ENCODE measurements at places on chromosomes 1 and 21.
A peak's percentile ranks its signal among the peaks of the same experiment; 100 is the strongest.

GRCh38 chr1:212042436-212042835 is 6.9 kb downstream of the DTL start:
- no peak for DNase-seq

- no peak for DNase-seq
Measured at GRCh38 chr1:71745326-71745725, 537.0 kb downstream of the NEGR1 start.

GRCh38 chr1:162663589-162664106 is 31.4 kb downstream of the DDR2 start:
- no peak for DNase-seq

GRCh38 chr1:183023146-183023600 is at the start of gene LAMC1:
TSS of gene LAMC1 (plus strand) at chr1:183023420. CDS start at chr1:183023717, 297 bp downstream.
- DNase-seq = peak; percentile 80

- no peak for DNase-seq
Measured at GRCh38 chr1:8284127-8284526, 33.8 kb upstream of the SLC45A1 start.

GRCh38 chr1:80675454-80675853 is 1125.3 kb upstream of the ADGRL2 start:
- no peak for DNase-seq

DNA sequence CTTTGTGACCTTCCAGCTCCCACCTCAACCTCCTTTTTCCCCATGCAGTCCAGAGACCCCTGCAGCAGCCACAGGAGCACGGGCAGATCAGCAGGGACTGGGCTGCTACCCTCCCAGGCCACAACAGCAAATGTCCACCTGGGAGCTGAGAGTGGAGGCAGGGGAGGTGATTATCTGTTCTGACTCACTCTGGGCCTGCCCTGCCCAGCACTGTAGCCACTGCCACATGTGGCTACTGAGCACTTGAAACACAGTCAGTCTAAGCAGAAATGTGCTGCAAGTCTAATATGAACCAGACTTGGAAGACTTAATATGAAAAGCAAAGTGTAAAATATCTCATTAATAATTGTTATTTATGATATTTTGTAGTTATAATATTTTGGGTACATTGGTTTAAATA is 148.9 kb upstream of the VANGL1 start:
- no peak for DNase-seq

DNA sequence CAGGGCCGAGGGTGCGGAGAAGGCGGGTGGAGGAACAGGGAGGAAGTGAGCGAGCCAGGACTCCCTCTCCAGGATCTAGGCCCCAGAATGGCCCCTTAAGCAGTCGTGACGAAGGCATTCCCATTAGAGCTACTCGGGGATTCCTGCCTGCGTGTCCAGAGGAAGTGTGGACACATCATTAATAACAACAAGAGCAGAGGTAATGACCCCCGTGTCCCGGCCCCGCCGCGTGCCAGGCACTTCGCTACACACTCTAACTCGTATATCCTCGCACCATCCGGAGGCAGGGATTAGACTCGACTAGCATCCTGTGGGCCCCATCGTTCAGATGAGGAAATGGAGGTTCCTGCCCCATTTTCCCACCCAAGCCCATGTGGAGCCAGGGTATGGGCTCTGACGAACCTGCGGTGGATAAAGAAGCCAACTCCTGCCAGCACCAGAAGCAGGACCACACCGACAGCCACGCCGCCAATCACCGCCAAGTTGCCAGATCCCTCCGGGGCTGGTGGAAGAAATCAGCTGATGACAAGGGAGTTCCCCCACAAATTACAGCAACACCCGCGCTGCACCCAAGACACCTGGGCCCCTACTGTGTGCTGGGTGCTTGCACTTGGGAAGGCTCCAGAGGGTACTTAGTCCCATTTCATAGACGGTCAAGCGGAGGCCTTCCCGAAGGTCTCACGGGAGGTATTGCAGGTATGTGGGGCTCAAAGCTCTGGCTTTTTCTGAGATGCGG is 21.6 kb downstream of the EPHA2 start:
- DNase-seq = no peak

DNA sequence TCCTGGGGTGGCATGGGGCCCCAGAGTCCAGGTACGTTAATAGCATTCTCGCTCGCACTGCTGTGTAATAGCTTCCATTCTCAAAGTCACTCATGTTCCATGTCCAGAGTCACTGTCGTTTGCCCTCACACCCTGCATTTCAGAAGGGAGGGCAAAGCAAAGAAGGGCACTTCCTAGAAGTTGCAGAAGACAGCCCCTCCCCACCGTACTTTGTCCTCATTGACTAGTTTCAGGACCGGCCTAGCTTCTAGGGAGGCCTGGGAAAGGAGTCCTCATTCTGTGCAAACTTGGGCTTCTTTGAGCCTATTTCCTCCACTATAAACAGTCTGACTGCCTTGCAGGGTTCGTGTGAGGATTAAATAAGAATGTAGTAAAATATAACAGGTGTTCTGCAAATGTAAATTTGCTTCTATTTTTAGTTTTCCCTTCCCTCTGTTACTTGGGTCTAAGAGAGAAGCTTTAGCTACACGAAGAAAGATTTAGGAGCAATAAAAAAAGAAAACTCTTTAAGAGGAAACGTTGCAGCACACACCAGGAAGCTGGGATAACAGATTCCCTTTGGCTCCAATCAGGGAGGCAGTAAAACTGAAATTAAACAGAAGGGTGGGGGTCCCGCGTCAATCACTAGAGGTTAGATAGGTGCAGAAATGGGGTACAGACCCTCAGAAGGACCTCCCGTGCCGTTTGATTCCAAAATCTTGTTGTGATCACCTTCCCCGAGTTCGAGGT is 40.1 kb downstream of the ACTL8 start:
- DNase-seq = no peak

DNA sequence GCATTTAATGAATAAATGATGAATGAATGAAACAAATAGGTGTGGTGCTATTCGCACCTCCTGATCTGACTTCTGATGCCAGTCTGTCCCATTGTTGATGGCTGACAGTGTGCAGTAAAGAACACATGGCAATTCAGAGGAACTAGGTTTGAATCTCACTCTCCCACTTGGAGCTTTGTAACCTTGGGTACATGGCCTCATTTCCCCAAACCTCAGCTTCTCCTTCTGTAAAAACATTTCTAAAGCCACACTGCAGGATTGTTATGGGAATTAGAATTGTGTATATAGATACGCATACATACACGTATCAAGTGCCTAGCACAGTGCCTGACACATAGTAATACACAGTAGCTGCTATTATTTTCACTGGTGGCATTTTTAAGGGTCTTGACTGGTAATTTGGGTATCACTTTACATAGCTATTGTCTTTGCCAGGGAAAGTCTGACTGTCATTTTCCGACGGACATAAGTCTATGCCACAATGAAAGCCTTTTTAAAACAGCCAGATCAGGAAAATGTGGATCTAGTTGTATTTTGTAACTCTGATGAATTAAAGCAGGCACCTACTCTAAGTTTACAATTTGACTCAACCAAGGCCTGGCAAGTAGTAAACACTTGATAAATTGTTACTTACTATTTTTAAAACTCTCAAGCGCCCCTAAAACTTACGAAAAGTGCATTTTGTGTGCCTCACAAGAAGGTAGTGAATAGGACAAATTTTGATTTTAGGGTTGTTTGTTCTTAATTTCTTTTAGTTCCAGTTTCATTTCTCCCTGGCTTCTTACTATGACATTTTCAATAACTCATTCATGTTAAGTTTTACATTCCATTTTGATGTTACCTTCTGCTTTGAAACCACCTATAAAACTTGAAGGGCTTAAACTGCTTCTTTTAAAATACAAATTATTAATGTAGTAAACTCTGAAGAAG is 164.4 kb downstream of the SDCCAG8 start:
- DNase-seq = no peak

DNA sequence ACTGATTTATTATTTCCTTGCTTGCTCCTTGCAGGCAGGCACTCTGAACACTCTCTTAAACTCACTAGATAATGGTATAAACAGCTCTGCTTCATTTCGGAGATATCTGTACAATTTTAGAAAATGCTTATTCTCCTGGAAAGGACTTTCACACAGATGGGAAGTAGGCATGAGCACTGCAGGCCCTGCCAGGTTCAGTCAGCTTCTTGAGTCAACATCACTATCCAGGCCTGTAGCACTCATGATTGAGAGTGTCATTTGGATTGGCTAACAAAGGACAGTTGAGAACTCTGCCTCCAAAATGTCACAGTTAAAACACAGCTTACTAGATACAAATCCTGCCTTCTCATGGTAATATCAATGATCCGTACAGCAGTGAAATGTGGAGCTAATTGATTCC is 181.9 kb downstream of the CYYR1 start:
- DNase-seq = no peak

DNA sequence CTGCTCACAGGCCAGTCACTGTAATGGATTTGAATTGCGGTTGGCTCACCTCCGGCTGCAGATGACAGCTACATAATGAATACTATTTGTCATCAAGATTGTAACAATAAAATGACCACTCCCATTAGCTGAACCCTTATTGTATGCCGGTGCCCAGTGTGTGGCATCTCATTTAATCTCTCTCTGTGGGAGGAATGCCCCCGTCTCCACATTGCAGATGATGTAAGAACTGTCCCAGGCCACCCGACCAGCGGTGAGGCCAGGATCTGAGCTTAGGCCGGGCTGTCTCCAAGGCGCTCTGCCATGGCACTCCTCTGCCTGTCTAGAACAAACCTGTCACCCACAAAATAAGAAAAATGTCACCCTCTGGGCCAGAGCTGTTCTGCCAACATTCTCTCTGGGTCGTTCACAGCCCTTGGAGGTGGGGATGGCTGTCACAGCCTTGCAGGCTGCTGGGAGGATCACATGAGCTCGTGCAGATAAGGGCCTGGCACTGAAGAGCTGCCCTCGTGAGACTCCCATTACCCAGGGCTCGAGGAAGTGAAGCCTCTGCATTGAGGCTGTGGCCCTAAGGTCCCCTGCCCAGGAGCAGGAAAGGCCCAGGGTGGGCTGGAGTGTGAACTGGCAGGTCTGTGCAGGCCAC is 52.7 kb downstream of the ECE1 start:
- no peak for DNase-seq

GRCh38 chr1:171610385-171610784 is 11.7 kb upstream of the MYOCOS start:
- DNase-seq = no peak

- DNase-seq = no peak
Measured at GRCh38 chr1:36531833-36532232, 49.1 kb upstream of the CSF3R start.

DNA sequence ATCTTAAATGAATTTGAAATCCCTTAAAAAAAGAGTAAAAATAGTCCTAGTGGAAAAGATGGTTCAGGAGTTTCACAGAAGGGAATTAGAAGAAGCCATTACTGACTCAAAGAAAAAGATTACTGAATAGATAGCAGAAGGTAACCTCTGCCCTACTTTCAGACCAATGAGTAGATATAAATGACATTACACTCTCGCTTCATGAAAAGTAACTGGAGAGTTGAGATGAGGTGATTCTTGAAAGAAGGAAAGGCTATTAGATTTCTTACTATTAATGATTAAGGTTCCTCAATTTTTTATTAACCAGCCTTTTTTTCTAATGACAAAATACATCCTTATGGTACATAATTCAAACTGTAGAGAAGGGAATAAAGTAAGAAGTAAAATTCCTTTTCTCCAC is 28.3 kb downstream of the CCN1 start:
- no peak for DNase-seq

- DNase-seq = no peak
Measured at GRCh38 chr1:56931686-56932085, 34.1 kb downstream of the C8B start.

GRCh38 chr1:101325144-101325543 is 88.3 kb downstream of the S1PR1 start:
- no peak for DNase-seq

DNA sequence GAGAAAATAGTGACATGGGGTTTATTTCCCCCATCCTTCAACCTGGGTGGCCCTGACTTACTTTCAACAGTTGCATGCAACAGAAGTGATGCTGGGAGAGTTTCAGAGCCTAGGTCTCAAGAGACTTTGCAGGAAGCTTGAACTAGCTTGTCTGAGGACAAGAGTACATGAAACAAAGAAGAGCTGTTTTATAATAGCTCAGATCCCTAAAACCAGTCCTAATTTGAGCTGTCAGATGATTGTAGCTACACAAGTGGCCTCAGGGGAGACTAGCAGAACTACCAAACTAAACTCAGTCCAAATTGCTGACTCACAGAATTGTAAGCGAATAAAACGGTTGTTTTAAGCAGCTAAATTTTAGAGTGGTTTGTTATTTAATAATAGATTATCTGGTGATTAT is 17.1 kb downstream of the RC3H1 start:
- peak; percentile 67 for DNase-seq

DNA sequence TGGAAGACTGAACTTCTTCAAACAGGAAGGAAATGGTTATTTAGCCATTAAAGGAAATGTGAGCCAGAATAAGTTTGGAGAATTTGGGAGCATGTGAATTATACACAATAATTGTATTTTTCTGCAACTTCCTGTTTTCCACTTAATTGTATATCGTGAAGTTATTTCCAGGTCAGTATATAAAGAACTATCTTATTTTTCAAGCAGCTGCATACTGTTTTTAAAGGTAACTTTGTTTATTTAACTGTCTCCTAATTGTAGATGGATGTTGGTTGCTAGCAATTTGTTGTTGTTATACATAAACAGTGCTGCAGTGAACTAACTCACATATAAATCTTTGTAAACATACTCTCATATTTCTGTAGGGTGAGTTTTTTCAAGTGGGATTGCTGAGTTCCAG is 180.3 kb downstream of the HLX start:
- no peak for DNase-seq

GRCh38 chr1:28247612-28248272 is 11.6 kb upstream of the SESN2 start:
- no peak for DNase-seq

DNA sequence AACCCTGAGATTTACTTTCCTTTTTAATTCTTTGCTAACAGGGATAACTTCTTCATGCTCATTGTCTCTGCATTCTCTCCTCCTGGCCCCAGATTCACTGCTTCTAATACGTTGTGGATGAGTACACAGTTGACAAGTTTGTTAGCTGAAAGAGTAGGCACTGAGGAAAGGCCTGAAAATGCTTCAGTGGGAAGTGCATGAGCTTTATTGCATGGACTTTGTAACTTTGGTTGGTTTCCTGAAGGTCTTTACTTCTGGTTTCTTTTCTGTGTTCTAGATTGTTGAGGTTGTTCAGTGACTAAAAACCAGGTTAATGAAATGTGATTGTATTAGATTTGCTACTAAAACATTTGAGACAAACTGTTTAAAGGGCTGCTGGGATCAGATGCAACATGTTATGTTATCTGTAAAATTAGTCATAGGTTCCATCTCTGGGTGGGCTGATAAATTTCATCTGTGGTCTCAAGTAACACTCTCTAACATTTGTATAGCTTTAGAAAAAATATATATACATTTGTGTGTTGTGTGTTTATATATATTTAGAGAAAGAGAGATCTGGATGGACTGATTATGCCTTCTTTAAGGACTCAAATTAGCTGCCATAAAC is 19.1 kb downstream of the LRIG2 start:
- no peak for DNase-seq

DNA sequence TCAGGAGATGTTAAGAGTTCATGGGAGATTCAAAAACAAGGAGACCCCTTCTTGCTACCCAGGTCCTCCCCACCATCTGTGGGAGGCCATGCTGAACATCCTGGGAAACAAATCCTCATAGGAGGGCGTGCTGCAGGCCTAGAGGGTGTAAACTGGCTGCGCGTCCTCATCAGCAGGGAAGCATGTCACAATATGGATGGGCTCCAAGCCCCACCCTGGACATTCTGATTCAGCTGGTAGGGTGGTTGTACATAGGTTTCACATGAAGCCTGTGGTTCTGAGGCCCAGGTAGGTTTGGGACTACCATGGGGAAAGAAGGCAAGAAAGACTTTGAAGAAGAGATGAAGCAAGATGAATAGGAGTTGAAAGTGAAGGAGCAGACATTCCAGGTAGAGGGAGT is 44.6 kb upstream of the IFNLR1 start:
- DNase-seq = no peak

GRCh38 chr1:230515451-230516145 is 89.5 kb upstream of the PGBD5 start:
- no peak for DNase-seq
